Adrenal gland (tissue), 19 donors: ENCODE measurements at places on chromosomes 2 and 18. TPM values are rescaled to one million over a fixed set of nuclear protein-coding genes. Genes with fewer than 3 reads are reported as not detected.

DNA sequence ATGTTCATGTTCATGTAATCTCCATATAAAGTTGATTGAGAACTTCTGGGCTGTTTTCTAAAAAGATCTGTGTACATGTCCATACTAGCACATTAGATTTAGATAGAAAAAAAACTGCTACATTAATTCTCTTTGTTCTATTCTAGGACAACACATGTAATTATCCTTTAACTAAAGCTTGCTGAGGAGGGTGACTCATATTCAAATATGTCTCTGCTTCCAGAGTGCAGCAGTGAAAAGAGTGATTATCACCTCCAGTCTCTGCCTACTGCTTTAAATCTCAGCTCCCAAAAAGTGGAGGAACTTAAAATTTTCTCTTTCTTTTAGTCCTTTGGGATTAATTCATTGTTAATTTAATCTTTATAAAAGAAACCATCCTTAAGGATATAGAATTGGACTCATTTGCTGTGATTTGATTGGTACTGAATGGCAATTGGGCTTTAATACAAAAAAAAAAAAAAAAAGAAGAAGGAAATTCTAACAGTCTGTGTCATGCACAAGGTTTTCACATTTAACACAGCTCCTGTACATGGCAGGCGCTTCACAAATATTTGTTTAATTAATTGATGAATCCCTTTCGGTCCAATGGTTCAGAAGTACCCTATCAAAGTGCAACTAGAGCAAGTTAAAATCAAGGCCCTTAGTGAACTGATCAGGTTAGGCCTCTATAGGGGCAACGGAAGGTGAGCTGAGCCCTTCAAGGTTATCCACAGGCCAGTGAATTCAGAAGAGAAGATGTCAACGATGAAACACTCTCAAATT lies 214.0 kb upstream of the KCNJ3 start:
- no peaks in the 10 kb centered on the region for H3K27me3 ChIP-seq
- H3K27ac ChIP-seq = no peak overlapping the region
- H3K36me3 ChIP-seq = no peaks in the 10 kb centered on the region
- no peak overlapping the region for H3K4me3 ChIP-seq
- H3K4me1 ChIP-seq = no peaks in the 10 kb centered on the region

Gene UGT1A10
- total RNA-seq = not detected

Gene CD302
- 7.4 TPM for total RNA-seq

Gene SRBD1
- total RNA-seq = 17.4 TPM

DNA sequence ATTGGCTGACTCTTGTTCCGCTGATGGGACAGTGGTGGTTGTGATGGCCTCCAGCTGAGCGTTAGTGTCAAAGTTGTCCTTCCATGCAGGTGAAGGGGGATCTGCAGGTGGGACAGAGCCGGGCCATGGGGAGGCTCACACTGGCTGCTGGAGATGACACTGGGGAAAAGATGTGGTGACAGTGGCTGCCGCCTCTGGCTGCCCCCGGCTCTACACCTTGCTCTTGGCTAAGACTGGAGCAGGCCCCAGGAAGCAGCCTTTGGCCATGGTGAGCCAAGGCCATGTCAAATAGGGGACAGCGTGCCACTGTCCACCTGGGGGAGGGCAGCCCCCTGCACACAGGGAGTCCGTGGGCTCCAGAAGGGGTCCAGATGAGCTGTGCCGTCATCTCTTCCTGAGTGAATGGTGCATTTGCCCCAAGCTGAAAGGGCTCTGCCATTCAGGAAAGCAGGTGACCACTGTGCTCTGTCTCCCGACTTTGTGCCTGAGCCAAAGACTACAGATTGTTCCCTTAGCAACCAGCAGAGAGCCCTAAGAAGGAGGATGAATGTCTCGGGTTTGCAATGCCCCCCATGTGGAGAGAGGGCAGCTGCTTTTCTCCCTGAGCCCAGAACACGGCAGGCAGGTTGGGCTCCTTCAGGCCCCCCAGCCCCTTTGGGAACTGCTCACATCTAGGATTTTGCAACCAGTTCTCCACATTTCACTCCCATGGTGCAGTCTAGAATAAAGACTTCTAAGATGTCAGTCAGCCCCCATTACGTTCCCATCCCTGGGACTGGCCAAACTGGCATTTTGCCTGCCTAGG lies 79.1 kb upstream of the BCL2L11 start:
- no peak for DNase-seq
- no peaks in the 10 kb centered on the region for H3K4me1 ChIP-seq
- no peak overlapping the region for H3K27ac ChIP-seq
- no peak overlapping the region for H3K4me3 ChIP-seq
- no peaks in the 10 kb centered on the region for H3K36me3 ChIP-seq

Gene TBR1
- 0.04 TPM for total RNA-seq

Gene FEV
- 0.31 TPM for total RNA-seq

DNA sequence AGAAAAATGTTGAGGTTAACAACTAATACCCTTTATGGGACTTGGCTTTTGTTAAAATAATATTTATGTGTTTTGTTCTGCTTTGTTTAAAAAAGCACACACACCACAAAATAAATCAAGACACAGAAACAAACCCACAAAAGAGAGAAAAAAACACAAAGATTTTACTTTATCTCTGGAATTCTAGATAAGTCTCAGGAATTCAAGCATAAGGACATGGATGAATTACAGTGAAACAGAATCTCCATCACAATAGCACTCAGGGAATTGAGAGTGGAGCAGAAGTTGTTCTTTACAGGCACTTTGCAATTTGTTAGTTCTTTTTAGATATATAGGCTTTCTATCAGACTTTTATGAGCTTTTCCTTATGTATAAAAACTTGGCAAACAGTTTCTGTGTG lies 360.9 kb upstream of the ZC3H15 start:
- no peaks in the 10 kb centered on the region for H3K4me1 ChIP-seq
- no peak for DNase-seq
- H3K27me3 ChIP-seq = no peaks in the 10 kb centered on the region
- no peak overlapping the region for H3K27ac ChIP-seq
- H3K36me3 ChIP-seq = no peaks in the 10 kb centered on the region

Gene CHN1
- 22.3 TPM for total RNA-seq

Gene SERPINB13
- not detected for total RNA-seq

DNA sequence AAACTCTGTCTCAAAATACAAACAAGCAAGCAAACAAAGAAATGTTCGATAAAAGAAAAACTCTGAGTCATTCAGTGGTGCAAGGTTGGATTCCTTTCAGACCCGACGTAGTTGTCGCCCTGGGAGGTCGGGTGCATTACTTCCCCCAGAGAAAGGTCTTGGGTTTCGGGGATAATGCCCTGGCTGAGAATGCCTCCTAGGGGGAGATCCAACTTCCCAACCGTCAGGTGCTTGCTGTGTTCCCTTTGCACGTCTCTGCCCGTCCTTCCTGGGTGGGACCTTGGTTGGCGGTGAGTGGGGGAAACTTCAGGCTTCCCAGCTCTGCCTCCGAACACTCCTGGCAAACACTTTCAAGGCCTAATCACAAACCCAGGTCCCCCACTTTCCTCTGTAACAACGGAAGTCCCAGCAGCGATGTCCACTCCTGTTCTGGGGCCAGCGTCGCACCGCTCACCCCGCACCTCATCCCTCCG lies 609 bp downstream of the TPGS2 start:
- H3K4me1 ChIP-seq = peaks cover 19% of the 10 kb centered on the region
- H3K36me3 ChIP-seq = no peaks in the 10 kb centered on the region
- peak overlapping the region; percentile 81 for H3K4me3 ChIP-seq
- peak; percentile 51 for DNase-seq
- no peaks in the 10 kb centered on the region for H3K27me3 ChIP-seq
- H3K27ac ChIP-seq = peak overlapping the region; percentile 72

GRCh38 chr18:22558945-22559385 lies 141.2 kb upstream of the CTAGE1 start:
- peak; percentile 71 for DNase-seq
- peak overlapping the region; percentile 92 for H3K27ac ChIP-seq
- H3K4me3 ChIP-seq = peak overlapping the region; percentile 63
- H3K4me1 ChIP-seq = peaks cover 22% of the 10 kb centered on the region
- no peaks in the 10 kb centered on the region for H3K36me3 ChIP-seq
- no peaks in the 10 kb centered on the region for H3K27me3 ChIP-seq

DNA sequence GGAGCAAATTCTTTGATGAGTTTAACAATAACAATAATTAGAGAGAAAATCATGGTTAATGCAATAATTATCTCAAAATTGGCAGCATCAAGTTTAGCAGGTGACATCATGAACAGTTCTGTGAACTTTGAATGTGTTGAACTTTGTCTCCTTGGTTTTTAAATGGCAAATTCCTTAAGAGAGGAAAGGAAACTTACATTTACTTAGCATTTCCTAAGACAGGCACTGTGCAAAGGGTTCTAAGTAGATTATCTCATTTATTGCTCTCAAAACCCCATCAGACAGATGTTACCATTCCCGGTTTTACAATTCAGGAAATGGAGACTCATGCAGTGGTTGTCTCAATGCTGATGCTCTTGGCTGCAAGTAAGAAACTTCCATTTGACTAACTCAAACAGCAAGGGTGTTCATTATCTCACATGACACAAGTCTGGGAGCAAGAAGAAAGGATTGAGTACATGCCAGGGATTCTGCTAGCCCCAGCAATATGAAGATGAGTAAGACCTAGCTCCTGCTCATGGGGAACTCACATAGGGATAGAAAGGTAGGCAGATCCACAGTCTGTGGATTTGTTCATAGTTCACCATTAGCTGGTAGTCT lies 81.3 kb upstream of the ITGA6 start:
- H3K27me3 ChIP-seq = peaks cover 8% of the 10 kb centered on the region
- DNase-seq = no peak
- H3K4me3 ChIP-seq = no peak overlapping the region
- no peaks in the 10 kb centered on the region for H3K4me1 ChIP-seq
- no peak overlapping the region for H3K27ac ChIP-seq
- H3K36me3 ChIP-seq = no peaks in the 10 kb centered on the region

Gene UGT1A7
- 0.96 TPM for total RNA-seq

Gene EPHA4
- total RNA-seq = 3.0 TPM

GRCh38 chr2:120044336-120044735 lies 31.5 kb downstream of the EPB41L5 start:
- no peak overlapping the region for H3K4me3 ChIP-seq
- H3K4me1 ChIP-seq = no peaks in the 10 kb centered on the region
- no peak overlapping the region for H3K27ac ChIP-seq
- DNase-seq = no peak

Gene GNAL
- 5.5 TPM for total RNA-seq

Gene FSIP2
- 3.0 TPM for total RNA-seq

DNA sequence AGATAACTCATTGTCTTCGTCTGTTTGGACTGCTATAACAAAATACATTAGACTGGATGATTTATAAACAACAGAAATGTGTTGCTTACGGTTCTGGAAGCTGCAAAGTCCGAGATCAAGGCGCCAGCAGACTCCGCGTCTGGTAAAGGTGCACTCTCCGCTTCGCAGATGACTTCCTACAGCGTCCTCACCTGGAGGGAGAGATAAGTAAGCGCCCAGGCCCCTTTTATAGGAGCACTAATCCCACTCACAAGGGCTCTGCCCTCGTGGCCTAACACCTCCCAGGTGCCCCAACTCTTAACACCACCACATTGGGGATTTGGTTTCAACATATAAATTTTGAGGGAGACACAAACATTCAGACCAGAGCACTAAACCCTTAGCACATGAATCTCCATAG lies 51.3 kb downstream of the SERTAD2 start:
- H3K4me3 ChIP-seq = no peak overlapping the region
- H3K4me1 ChIP-seq = peaks cover 10% of the 10 kb centered on the region
- no peak overlapping the region for H3K27ac ChIP-seq
- no peak for DNase-seq
- H3K36me3 ChIP-seq = no peaks in the 10 kb centered on the region

- no peaks in the 10 kb centered on the region for H3K27me3 ChIP-seq
- no peak overlapping the region for H3K27ac ChIP-seq
- H3K4me1 ChIP-seq = no peaks in the 10 kb centered on the region
- no peak overlapping the region for H3K4me3 ChIP-seq
- no peak for DNase-seq
Measured at GRCh38 chr18:63365876-63366212, 1.2 kb downstream of the KDSR start.

Gene TMEM182
- total RNA-seq = 3.2 TPM

DNA sequence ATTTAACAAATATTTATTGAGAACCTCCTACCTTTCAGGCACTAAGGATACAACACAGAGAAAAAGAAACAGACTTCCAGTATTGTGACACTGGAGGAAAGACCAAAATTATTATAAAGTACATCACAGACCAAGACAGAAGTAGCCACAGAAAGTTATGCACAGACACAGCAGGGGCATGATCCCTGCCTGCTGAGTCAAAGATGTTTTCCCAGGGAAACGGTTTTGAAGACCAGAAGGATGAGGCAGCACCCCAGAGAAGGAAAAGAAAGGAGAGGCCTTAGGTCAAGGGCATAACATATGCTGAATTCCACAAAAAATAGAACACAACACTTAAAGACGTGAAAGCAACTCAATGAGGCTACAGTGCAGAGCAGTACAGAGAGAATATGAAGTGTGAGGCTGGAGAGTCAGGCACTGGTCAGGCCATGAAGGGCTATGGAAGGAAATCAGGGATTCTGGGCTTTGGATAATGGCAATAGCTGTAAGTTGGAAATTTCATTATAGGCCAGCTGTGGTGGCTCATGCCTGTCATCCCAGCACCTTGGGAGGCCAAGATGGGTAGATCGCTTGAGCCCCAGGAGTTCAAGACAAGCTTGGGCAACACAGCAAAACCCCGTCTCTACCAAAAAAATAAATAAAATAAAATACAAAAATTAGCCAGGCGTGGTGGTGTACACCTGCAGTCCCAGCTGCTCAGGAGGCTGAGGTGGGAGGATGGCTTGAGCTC lies 8.2 kb downstream of the ADAM17 start:
- H3K4me3 ChIP-seq = no peak overlapping the region
- no peaks in the 10 kb centered on the region for H3K27me3 ChIP-seq
- DNase-seq = no peak
- no peaks in the 10 kb centered on the region for H3K36me3 ChIP-seq
- no peak overlapping the region for H3K27ac ChIP-seq
